ENCODE measurements at places on chromosomes 6 and 20.
A peak's percentile ranks its signal among the peaks of the same experiment; 100 is the strongest.

DNA sequence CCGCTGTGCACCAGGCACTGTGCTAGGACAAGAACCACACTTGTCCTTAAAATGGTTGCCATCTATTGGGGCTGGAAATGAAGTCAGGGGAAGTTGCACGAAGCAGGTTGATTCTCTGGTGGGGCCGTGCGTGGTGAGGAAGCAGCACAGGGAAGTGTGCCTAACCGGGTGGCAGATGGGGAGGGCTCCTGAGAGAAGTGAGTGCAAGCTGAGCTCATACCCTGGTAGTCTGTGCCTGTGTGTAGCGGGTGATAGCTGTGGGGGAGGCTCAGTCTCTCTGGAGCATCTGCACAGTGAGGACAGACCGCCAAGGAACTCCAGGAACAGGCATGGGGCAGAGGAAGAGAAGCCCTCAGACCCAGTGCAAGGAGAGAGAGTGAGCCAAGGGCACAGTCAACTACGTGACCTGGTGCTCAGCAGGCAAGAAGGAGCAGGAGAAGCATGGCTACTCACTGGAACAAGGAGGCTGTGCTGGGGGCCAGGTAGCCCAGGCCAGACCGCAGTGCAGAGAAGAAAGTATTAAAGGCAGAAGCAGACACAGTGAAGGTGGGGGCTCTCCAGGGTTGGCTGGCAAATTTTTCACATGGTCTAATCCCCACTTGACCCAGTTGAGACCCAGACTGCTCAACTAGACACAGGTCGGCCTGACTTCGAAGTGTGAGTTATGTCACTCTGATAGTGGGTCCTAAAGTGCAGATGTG is 155.0 kb downstream of the CDH26 start:
- DNase-seq, result no peak

- DNase-seq, result no peak
These were observed 7.2 kb downstream of the HEBP2 start for GRCh38 chr6:138410972-138411880.

- no peak for DNase-seq
These were observed 58.5 kb downstream of the SCAF8 start for GRCh38 chr6:154791556-154792317.

DNA sequence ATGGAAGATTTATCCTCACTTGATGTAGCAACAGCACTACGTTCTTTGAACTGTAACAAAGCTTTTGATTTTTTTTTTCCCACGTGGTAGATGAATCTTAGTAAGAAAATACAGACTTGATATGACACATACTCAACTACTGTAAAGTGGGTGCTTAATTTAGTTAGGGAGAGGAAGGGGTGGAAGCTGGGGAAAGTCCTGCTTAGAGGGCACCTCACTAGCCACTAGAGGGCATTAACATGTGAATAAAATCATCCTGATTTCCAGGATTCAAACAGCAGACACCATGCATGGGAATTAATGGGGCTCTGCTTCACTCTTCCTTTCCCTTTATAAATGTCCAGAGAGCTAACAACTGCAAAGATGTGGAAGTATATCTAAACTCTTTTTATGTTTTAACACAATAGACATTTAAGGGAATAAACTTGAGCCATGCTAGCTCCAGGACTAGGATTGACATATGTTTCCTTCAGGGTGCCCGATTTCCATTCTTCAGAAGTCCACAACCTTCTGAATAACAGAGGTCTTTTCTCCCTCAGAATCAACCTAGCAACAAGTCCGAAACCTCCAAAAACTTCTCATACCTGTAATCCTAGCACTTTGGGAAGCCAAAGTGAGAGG is 250.1 kb downstream of the ATXN1 start:
- DNase-seq, result peak; percentile 58

DNA sequence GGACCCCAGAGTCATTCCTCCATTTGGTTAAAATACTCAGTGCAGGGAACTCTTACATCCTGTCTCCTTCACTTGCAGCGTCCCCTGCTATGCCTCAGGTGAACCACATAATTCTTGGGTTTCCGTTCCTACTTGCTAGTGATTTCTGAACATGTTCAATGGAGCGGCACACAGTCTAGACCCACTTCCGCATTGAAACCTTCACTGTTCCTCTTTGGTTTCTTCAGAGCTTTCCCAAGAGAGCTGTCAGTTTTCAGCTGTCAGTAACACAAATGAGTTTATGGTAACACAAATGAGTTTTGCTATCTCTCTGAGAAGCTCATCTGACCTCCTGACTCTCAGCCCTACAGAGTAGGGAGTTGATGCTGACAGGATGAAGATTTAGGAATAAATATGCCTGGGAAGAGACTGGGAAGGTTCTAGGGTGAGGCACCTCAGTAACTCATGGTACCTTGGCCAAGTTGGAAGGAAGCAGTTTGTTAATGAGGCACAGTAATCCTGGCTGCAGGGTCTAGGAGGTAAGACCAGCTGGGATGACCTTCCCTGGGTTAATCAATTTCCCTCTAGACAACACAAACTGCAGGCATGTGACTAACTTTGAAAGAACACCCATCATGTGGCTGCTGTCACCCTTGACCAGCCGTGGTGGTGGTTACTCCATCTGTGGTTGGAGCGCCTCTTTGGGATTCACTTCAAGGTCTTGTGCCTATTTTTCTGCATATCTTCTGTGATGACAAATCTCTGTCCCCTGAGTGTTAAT is 5.4 kb downstream of the SYS1 start:
- DNase-seq, result no peak

DNA sequence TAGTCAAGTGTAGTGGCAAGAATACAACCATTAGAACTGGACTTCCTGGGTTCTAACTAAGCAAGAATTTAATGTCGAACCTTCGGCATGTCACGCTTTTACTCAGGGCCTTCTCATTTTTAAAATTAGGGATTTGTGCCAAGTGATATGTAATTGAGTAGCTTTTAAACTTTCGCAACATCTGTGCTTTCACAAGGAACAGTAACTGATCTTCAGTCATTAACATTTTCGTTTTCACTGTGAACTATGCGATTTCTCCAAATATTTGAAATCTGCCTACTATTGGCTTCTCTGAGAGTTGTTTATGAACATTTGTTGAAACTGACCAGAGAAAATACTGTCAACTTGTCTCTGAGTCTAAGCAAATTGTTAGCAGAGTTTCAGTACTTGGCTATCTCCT is 27.6 kb downstream of the GRM1 start:
- no peak for DNase-seq

- no peak for DNase-seq
These were observed 56.2 kb downstream of the AGPAT4 start for GRCh38 chr6:161217628-161218027.

GRCh38 chr20:36153736-36154699 is 522 bp upstream of the EPB41L1 start:
- DNase-seq, result peak; percentile 59

GRCh38 chr20:14664101-14664500 is 326.7 kb upstream of the FLRT3 start:
- DNase-seq, result no peak

DNA sequence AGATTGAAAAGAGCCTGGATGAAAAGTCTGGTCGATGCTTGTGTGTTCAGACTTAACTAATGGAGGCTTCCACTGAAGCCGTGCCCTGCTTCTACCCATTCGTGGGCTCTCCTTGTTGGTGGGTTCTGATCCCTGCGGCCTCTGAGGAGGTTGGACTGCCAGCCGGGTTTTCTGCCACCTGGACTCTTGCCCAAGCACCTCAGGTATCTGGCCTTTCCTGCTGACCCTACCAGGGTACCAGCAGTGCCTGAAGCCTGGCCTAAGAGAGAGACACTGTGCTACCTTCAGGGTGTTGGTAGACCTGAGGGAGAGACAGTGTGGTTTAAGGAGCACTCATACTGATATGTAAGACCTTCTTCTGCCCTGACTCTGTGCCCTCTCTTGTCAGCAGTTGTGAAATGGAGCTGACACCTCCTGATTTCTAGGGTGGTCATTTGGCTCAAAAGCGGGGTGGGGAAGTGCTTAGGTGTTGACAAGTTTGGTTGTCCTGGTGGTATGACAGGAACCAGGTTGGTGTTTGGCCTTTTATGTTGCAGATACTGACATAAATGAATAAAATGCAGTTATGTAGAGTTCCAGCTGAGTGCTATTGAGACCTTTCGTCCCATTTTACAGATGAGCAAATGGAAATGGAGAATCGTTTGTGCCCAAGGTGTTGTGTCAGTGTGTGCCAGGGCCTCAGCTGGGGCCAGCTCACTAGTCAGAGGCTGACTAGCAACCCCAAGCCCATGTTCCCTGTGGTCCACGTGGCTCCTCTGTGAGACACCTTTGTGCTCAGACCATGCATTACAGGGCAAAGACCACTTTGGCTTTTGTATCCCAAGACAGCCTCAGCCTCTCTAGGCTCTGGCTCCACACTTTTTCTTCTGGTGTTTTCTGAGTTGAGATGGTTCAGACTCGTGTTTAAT is 3.1 kb downstream of the PLCG1 start:
- DNase-seq, result no peak

DNA sequence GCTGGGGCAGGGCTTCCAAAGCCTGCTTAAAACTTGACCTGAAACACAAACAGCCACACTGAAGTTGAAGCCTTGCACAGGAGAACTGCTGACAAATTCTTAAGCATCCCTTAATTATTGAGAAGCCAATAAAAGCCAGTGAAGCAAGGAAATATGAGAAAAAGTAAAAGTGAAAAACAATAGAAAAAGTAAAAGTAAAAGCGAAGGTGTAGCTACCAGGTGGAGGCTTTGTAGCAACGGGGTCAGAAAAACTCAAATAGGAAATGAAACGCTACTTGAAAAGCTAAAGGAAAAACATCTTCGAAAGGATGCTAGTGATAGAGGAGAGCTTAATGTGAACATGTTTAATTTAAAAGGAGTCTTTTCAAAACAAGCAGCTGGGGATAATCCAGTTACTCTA is 97.4 kb downstream of the IRF4 start:
- no peak for DNase-seq

DNA sequence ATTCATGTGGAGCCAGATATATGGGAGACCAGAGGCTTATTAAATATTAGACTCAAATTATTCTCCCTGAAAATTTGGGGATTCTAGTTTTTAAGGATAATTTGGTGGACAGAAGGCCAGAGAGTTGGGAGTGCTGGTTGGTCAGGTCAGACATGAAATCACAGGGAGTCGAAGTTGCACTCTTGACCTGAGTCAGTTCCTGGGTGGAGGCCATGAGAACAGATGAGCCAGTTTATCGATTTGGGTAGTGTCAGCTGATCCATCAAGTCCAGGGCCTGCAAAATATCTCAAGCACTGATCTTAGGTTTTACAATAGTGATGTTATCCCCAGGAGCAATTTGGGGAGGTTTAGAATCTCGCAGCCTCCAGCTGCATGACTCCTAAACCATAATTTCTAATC is 563.5 kb upstream of the NRSN1 start:
- no peak for DNase-seq

DNA sequence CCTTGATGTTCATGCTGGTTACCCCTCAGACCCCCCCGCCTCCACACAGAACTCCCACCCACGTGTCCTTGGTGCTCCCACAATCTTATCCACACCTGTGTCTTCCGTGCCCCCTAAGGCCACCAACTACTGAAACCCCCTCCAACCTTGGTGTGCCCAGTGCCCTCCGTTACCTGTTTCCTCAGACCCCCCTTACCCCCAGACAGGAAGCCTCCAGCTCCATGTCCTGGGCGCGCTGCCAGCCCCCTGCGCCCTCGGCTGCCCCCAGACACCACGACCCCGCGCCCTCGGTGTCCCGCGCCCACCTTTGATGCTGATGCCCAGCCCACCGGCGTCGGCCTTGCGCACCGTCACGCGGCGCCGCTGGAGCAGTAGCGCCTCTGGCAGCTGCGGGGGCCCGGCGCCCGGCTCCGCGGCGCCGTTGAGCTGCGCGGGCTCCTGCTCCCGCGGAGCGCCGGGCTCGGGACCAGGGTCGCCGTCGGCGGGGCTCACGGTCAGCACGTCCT is 504 bp downstream of the SNTA1 start:
- no peak for DNase-seq

- DNase-seq, result no peak
These were observed 109.9 kb downstream of the PSMB1 start for GRCh38 chr6:170443151-170443662.

DNA sequence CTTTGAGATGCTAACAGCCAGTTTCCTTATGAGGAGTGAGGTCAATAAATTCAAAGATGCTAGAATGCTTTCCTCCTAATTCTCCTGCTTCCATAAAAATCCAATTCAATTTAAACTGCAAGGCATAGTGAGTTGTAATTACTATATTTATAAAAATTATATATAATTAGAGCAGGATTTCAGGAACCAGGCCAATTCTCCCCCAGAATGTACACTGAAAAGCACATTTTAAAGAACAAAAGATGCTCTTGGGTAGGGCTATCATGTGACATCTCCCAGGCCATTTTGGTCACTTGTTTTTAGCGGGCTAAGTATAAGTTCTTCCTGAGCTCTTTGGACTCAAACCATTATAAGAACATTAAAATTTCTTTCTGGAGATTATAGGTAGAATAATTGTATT is 195.7 kb upstream of the KCNG1 start:
- no peak for DNase-seq

GRCh38 chr20:39516964-39517363 is 554.8 kb downstream of the DHX35 start:
- DNase-seq, result no peak

GRCh38 chr6:52230685-52231084 is 13.6 kb downstream of the IL17F start:
- DNase-seq, result no peak

DNA sequence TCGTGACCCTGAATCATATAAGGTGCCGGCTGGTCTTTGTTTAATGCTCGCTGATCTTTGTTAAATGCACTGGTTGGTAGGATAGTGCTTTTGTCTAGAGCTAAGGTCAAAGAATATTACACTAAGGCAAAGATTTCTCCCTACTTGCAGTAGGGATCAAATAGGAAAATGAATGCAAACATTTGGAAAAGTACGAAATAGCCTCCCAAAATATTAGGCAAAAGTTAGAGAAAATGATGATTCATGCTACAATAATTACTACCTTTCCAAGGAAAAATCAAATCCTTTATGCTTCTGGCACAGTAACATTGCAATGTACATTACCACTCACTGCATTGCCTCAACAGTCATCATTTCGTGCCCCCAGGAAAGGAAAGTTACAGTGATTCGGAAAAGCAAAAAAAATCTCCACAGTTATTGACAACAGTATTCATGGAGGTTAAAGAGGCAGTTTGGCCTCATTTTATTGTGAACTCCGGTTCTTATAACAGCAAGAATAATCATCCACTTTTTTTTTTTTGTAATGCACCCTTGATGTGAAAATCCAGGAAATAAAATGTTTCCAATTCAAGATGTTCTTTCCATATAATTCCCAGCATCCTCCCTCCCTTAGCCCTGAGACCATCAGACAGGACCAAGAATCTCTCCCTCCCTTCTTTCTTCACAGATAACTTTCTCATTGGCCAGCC is 61.7 kb upstream of the ZMYND8 start:
- DNase-seq, result no peak

DNA sequence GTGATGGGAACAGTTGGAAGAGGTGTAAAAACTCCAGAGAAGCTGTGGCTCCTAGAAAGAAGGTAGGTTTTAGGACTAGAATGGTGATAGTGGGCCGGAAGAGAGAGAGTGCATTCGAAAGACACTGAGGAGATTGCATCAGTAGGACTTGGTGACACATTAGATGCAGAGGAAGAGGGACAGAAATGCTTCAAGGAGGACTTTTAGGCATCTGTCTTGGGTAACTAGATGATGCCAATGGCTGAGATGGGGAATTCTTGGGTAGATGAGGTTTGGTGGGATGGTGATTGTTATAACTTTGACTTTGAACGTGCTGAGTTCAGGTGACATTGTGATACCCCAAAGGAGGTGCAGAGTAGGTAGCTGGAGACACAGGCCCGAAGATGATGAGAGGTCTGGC is 196.5 kb downstream of the GMPR start:
- no peak for DNase-seq

GRCh38 chr20:62390317-62391164 is 3.6 kb downstream of the RPS21 start:
- DNase-seq, result no peak
